Activated CD4-positive, CD25-positive, alpha-beta regulatory T cell (primary cell): ENCODE measurements at places on chromosomes 2 and 18.

DNA sequence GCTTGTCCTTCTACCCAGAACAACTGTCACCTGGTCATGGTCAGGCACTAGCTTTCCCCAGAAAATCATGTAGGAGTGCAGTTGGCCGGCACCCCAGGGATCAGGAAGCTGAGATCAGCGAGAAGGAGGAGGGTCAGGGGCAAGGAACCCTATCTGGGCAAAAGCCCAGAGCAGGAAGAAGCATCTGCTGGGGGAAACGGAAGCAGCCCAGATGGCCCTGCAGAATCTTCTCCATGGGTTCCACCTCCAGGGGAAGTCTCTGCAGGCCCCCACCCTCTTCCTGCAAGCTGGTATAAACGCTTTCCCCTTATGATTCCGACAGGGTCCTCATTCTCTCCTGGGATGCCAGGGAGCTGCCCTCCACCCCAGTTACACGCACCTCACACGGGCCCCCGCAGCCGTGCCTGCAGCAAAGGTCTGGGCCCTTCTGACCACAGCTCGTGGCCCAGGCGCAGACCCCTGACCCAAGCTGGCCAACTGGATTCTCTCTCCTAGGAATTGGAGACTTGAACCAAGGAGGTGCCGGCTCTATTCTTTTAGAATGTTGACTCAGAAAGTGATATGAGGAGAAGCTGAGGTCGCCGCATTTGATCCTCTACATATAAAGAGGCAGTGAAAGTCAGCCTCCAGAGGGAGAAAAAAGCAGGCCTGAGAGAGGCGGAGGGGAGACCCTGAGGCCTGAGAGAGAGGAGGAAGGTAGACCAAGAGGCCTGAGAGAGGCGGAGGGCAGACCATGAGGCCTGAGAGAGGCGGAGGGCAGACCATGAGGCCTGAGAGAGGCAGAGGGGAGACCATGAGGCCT is 71.0 kb downstream of the STPG4 start:
- no peak for DNase-seq

- no peak for DNase-seq
Observed at GRCh38 chr2:176405477-176405876, 136.2 kb downstream of the MTX2 start.

GRCh38 chr2:134900151-134900550 is 18.5 kb upstream of the CCNT2 start:
- DNase-seq = no peak

DNA sequence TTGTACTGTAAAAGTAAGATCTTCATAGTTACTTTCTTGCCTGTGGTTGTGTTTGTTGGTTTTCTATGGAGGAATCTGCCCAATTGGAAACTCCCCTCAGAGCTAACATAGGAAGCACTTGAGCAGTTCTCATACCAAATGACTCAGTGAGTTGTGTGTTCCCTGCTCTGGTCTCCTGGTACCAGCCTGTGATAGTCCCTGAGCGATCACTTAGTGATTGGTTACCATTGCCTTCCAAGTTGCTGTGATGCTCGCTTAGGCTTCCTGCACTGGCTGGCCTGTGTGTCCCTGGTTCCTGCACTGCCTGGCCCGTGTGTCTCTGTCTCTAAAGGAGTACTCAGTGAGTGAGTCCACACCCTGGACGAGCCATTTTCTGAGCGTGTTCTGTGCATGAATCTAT is 133.0 kb downstream of the MAP4K4 start:
- no peak for DNase-seq
